ENCODE measurements at places on chromosomes 4 and X.

DNA sequence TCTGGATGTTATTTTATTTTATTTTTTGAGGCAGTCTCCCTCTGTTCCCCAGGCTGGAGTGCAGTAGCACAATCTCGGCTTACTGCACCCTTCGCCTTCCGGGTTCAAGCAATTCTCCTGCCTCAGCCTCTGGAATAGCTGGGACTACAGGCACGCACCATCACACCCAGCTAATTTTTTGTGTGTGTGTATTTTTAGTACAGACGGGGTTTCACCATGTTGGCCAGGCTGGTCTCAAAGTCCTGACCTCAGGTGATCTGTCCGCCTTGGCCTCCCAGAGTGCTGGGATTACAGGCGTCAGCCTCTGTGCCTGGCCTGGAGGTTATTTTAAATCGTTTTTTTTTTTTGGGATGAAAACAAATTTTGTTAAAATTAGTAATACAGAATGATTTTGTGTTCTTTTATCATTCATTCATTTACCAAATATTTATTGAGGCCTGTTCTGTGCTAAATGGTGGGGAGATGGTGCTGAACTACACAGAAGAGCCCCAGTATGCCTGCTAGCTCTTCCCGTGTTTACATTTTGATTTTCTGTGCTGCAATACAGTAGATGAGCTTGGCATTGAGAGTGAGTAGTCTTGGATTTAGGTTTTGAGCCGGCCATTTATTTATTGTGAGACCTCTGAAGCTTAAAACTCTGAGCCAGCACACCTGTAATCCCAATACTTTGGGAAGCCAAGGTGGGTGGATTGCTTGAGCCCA is 22.7 kb downstream of the ADD1 start:
- no peak for DNase-seq

DNA sequence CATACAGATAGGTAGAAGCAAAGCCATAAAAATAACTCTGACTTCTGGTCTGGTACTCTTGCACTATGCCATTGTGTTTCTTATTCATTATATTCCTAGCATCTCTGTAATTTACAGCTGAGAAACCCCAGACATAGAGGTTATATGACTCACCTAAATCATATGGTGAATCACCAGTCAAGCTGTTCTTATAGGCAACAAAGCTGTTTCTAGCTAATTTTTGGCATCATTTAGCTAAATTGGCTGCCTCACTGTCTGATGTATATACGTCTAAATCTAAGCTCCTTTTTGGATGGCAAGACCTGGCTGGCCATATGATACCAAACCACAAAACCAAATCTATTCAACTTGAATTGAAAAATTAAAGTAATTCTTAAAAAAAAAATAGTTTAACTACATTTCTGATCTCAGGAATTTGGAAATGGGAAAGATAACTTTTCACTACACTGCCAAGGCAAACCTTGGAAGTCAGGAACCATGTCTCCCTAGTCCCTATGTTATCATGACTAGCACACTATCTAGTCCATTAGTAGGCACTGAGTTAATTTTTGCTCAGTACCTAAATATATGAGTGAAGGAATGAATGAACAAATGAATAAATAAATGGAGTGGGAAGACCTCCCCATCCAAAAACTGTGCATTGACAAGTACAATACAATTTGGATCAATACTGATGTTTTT is 41.3 kb upstream of the STAG2 start:
- no peak for DNase-seq

- no peak for DNase-seq
Measured at GRCh38 chrX:136778916-136779315, 1.8 kb downstream of the ARHGEF6 start.

- DNase-seq, result no peak
Measured at GRCh38 chr4:137393044-137393443, 139.2 kb downstream of the PCDH18 start.

DNA sequence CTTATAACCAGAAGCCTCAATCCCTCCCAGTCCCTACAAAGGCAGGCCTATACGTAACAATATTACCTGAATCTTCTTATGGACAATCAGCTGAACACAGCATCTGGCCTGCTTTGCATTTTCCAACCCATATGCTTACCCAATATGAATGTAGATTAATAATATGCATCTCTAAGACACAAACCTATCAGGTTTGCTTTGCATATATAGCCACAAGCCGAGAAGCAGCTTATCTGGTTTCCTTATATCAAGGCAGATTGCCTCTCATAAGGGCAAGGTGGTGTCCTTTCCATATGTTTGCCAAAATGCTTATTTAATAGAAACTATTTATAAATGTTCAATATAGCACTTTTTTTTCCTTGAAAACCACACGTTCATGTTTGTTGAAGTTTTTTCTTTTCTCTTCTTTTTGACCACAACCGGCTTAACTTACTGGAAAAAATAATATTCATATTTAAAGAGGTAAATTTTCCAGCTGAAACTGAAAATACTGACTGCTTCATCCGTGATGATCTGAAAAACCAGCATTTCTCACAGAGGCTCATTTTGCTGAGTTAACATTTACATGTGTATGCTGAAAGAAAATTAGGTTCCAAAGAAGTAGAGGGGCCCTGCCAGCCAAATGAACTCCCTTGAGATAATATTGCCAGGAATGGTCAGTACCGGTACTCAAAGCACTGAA is 3.8 kb downstream of the IL21 start:
- no peak for DNase-seq

- DNase-seq, result no peak
Measured at GRCh38 chr4:53855581-53856250, 208.7 kb downstream of the CHIC2 start.

DNA sequence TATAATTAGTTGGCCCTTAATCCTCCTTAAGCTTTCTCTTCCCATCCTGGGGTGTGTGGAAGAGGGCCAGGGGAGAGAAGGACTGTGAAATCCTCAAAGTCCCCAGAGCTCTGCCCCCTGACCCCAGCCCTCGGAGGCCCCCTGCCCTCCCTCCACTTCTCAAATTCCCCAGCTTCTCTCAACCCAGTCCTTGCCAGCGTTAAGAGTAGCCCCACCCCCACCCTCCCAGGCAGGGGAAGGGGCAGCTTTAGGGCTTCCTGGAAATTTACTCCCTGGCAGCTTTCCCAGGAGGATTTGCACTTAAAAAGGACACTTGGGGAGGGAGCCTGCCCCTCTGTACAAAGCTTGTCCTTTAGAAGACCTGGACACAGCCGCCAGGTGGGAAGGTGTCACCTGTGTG is 11.8 kb upstream of the CD40LG start:
- DNase-seq, result no peak

DNA sequence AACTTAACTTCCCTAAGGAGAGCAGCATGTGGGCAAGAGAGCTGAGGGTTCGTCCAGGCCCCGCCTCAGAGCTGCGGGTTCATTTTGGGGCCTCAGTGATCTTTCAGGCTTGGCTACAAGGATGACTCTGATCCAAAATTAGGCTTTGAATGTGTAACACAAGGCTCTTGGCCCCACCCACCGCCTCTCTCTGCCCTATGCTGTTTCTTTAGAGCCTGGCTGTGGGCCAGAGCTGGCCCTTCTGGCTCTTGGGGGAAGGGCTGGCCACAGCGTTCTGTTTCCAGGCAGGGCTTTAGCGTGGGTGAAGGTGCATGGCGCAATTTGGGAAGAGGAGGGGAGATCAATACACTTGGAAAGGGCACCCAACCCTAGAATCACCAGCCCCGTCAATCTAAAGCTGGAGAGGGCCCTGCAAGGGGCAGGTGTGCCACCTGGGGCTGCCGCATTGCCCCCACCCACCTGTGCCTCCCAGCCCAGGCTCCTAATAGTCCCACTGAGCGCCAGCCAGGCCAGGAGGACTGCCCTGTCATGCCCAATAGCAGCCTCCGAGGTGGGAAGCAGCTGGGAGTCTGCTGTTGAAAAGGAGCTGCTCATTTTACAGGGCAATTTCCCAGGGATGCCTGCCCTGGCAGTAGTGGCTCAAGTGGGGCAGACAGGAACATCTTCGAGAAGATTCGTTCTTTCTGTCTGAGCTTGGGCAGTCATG is 84.5 kb upstream of the MAML3 start:
- no peak for DNase-seq

- DNase-seq, result no peak
Measured at GRCh38 chrX:107560041-107560440, 68.3 kb upstream of the PRPS1 start.

DNA sequence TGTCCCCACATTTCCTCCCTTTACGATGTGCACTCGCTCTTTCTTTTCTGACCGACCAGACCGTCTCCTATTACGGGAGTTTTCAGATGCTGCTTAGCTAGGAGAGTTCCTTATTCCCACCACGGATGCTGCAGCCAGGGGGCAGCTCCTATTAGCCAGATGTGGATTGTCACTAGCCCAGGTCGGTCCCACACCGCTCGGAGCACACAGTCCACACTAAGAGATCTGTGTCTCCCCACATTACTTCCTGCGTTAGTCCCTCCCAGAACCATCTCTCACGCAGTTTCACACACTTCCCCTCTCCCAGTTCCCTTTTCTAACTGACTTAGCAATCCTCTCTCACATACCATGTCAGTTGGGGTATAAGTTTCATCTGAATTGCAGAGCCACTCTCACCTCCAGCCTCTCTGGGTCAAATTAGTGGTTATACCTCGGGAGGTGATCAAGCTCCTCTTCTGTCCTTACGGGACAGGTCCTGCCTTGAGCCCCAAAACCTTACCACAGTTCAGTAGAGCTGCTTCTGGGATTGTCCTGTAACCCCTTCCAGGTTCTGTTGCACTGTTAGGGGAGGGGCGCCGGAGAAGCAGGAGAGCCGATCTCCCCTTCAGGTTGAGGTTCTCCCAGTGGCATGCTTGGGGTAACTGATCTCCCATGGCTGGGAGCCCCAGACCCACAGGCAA is 28.2 kb downstream of the SULT1E1 start:
- peak; percentile 32 for DNase-seq

DNA sequence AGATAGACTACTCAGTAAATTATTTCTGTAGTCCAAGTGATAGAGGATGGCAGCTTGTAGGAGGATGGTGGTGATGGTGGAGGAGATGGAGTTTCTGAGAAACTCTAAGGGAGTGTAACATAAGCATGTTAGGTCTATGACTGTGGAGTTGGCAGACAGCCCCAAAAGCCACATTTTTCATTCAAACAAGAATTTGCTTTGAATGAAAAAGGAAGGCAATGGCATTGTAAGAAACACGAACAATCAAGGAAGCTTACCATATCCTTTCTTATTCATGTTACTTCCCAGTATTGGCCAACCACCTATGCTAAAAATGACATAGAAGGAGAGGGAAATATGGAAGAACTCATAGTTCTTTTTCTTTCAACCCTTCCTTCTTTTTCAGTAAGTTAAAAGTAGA is 18.7 kb upstream of the SEC24B start:
- DNase-seq, result no peak

- no peak for DNase-seq
Measured at GRCh38 chr4:124790471-124790870, 77.9 kb upstream of the ANKRD50 start.

DNA sequence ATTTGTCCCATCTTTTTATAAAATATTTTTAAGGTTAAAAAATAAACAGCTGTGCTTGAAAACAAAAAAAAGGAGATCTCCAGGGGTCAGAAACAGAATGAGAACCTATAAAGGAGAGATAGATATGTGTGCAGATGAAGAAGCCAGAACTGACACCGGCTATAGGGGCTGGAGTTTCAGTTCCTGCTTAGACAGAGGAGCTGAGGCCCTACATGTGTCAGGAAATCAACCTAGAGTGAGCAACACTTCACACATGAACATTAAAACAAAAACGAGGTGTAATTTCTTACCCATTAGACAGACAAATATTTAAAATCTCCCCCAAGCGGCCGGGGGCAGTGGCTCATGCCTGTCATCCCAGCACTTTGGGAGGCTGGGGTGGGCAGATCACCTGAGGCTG is 17.8 kb upstream of the HUWE1 start:
- DNase-seq, result peak; percentile 32

- DNase-seq, result no peak
Measured at GRCh38 chrX:131607792-131608369, 64.0 kb downstream of the OR13H1 start.

DNA sequence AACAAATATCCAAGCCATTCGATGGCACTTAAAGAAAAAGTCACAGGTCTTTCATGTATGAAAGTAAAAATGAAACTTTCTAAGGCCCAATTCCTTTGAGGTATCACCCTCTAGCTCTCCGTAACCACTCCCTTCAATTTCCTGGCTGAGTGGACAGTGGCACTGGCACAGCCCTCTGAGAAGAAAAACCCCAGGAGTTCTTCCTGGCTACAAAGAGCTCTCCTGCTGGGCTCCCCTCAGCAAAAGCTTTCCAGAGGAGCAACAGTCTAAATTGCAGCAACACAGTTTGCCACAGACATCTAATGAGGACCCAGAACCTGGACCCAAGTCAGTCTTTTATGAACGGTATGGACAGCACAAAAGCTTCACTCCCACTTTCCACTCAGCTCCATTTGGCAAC is 71.8 kb downstream of the FUNDC1 start:
- DNase-seq, result no peak

GRCh38 chrX:85378461-85378860 is 1.0 kb downstream of the POF1B start:
- DNase-seq, result no peak

DNA sequence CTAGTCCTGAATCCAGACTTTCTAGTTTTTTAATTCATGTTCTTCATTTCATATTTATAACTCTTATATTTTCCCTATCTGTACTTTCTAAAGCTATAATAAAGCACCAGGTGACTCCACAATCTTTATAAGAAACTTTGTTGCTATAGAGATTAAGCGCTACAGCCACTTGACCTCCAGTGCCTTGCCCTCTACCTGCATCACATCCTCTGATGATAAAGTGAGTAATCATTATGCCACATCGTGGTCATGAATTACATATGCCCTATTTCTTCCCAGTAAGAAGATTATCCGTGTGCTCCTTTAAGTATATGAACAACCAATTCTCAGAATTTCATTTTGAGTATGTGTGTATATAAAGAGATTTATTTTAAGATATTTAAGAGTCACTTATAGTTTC is 6.8 kb upstream of the DYNLT3 start:
- DNase-seq, result no peak

DNA sequence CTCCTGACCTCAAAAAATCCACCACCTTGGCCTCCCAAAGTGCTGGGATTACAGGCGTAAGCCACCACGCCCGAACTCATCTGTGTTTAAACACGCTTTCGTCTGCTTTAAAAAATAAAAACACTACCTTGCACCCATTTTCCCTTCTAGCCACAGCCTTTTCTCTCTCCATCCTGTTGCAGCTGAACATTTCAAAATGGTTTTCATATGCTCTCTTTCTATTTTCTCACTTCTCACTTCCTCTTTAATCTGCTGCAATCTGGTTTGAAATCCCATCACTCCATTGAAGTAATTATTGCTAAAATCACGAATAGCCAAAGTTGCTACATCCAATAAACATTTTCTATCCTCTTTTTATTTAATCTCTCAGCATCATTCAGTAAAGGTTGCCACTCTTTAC is 70.0 kb downstream of the DCHS2 start:
- no peak for DNase-seq

GRCh38 chrX:135740681-135741149 is 27.3 kb downstream of the CT45A1 start:
- peak; percentile 45 for DNase-seq

DNA sequence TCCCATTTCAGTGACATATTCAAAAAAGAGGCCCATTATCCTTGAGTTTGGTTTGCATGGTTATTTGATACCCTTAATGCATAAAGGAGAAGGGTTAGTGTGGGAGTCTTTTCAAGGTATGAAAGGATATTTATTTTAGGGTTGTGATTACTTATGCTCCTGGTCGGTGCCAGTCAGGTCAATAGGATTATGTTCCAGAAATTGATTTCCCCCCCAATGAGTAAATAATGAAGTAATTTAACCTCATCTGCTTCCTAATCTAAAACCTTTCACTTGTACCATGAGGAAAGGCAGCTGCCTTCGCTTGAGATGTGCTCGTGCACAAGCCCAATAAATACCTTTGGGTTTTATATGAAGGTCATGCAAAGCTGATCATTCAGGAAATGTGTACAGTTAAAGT is 55.0 kb upstream of the NR0B1 start:
- no peak for DNase-seq

All from GM20000 (cell line).